ENCODE measurements at places on chromosomes 11 and 22. TPM values are rescaled to one million over a fixed set of nuclear protein-coding genes. Genes with fewer than 3 reads are reported as not detected.

Gene FGF4
- total RNA-seq: not detected

Gene TEF
- total RNA-seq: 3.0 TPM

Gene AASDHPPT
- total RNA-seq: 38.8 TPM

Gene LRRC74B
- not detected for total RNA-seq

Gene PANX2
- 0.63 TPM for total RNA-seq

Gene LARGE2
- total RNA-seq: not detected

Gene ABCG4
- total RNA-seq: under 0.01 TPM

Gene NRXN2
- total RNA-seq: not detected

Gene TSSK2
- not detected for total RNA-seq

Gene RAB39A
- 0.13 TPM for total RNA-seq

Gene VPREB1
- total RNA-seq: not detected

Gene SEPTIN5
- total RNA-seq: 42.1 TPM

Gene POGLUT3
- total RNA-seq: 15.3 TPM

Gene TRIM21
- total RNA-seq: 25.9 TPM

Gene KRTAP5-2
- not detected for total RNA-seq

Gene SELENOM
- 23.3 TPM for total RNA-seq

Gene CACNA1I
- total RNA-seq: not detected

Gene OLFML1
- 0.25 TPM for total RNA-seq

Gene SLC22A6
- total RNA-seq: not detected

Measured in dermis microvascular lymphatic vessel endothelial cell (primary cell).